ENCODE measurements at places on chromosomes 3 and 15. TPM values are rescaled to one million over a fixed set of nuclear protein-coding genes. Genes with fewer than 3 reads are reported as not detected.

DNA sequence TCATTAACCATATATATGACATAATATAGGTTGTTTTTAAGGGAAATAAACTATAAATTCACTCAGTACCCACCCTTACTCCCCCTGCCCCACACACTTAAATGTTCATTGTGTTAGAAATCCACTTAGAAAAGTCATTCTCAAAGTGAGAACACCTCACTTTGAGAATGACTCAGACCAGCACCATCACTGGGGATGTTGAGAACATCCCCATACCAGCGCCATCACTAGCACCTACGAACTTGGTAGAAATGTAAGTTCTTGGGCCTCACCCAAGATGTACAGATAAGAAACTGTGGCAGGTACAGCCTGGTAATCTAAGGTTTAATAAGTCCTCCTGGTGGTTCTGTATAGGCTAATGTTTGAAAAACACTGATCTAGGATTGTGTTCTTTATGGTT, 362.6 kb downstream of the LPP start:
- H3K27ac ChIP-seq = no peak overlapping the region
- no peaks in the 10 kb centered on the region for H3K27me3 ChIP-seq
- DNase-seq = no peak
- H3K36me3 ChIP-seq = no peaks in the 10 kb centered on the region
- peaks cover 10% of the 10 kb centered on the region for H3K4me1 ChIP-seq

GRCh38 chr3:143068059-143068458, 51.5 kb upstream of the CHST2 start:
- no peak for DNase-seq
- peaks cover 1% of the 10 kb centered on the region for H3K36me3 ChIP-seq
- no peaks in the 10 kb centered on the region for H3K4me1 ChIP-seq
- H3K27ac ChIP-seq = no peak overlapping the region
- H3K27me3 ChIP-seq = no peaks in the 10 kb centered on the region

DNA sequence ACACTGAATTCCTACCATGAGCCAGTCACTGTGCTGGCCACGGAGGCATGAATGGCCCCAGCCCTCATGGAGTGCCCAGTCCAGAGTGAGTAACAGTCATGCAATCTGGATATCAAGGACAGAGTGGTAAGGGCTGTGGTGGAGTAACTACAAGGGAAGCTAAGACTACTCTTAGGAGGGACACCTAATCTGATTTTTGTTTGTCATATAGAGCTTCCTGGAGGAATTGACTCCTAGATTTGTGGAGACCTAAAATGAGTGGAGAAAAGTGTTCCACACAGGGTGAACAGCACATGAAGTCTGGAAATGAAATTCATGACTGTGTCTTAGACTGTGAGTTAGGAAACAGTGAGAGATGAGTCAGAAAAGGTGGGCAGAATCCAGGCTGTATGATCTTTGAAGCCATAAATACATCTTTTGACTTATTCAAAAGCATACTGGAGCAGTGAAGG, 219.9 kb downstream of the NFKBIZ start:
- no peak for DNase-seq
- H3K4me1 ChIP-seq = peaks cover 2% of the 10 kb centered on the region
- no peak overlapping the region for H3K4me3 ChIP-seq
- no peak overlapping the region for H3K27ac ChIP-seq
- H3K36me3 ChIP-seq = no peaks in the 10 kb centered on the region

- no peak for DNase-seq
- no peaks in the 10 kb centered on the region for H3K4me1 ChIP-seq
- H3K27ac ChIP-seq = no peak overlapping the region
- H3K36me3 ChIP-seq = no peaks in the 10 kb centered on the region
- no peak overlapping the region for H3K4me3 ChIP-seq
These were observed 25.0 kb downstream of the DNAH1 start for GRCh38 chr3:52341123-52341522.

GRCh38 chr3:190911382-190911781, 48.9 kb upstream of the GMNC start:
- H3K27me3 ChIP-seq = no peaks in the 10 kb centered on the region
- DNase-seq = no peak
- H3K4me3 ChIP-seq = no peak overlapping the region
- no peaks in the 10 kb centered on the region for H3K4me1 ChIP-seq
- H3K36me3 ChIP-seq = no peaks in the 10 kb centered on the region

GRCh38 chr15:57541805-57542504, 49.7 kb upstream of the MYZAP start:
- peaks cover 1% of the 10 kb centered on the region for H3K4me1 ChIP-seq
- H3K4me3 ChIP-seq = no peak overlapping the region
- no peaks in the 10 kb centered on the region for H3K36me3 ChIP-seq
- H3K27ac ChIP-seq = no peak overlapping the region
- no peaks in the 10 kb centered on the region for H3K27me3 ChIP-seq

DNA sequence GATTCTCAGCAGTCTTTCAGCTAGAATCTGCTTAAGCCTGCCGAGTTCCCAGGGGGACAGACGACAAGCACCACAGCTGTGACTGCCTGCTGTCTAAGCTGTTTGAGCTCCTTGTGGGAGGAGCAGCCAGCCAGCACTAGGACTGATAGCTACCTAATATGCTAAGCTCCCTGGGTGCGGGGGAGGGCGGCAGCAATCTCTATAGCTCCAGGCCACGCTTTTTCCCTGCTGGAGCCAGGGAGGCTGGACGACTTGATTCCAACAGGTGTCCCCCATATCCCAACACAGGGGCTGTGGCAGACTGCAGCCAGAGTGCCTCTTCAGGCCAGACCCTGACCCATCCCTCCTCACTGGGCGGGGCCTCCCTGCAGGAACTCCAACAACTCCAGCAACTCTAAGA, 134.1 kb upstream of the ARPP21 start:
- H3K27me3 ChIP-seq = no peaks in the 10 kb centered on the region
- no peak overlapping the region for H3K4me3 ChIP-seq
- no peaks in the 10 kb centered on the region for H3K36me3 ChIP-seq
- H3K27ac ChIP-seq = no peak overlapping the region
- no peaks in the 10 kb centered on the region for H3K4me1 ChIP-seq
- peak; percentile 21 for DNase-seq

GRCh38 chr3:173553635-173554280, 156.2 kb downstream of the NLGN1 start:
- no peaks in the 10 kb centered on the region for H3K36me3 ChIP-seq
- no peak overlapping the region for H3K27ac ChIP-seq
- H3K4me1 ChIP-seq = no peaks in the 10 kb centered on the region

DNA sequence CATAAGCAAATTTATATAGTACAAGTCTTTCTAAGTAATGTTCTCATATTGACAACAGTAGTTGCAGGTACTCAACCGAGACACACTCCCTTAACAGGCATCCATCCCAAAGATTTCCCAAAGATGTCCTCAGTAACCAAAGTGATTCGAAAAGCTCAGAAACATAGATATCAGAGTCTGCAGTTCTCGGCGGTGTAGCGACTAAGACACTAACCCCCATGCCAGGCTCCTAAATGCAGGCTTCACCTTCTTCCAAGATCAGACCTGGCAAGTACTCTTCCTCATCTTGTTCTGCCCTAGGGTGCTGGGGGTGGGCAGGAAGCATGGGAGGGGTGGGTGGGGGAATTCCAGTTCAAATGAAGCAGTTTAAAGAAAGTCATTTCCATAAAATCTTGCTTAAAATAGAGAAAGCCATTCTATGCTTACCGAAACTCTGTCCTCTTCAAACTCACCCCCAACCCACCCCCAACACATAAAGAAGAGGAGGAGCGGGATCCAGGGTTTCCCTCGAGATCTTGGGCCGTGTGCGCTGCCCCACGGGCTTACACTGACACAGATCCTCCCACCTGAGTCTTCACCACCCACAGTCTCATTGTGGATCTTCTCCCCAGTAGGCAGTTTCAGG, 59.0 kb upstream of the BCL6 start:
- H3K4me1 ChIP-seq = no peaks in the 10 kb centered on the region
- H3K4me3 ChIP-seq = no peak overlapping the region
- H3K27me3 ChIP-seq = no peaks in the 10 kb centered on the region
- no peak overlapping the region for H3K27ac ChIP-seq

DNA sequence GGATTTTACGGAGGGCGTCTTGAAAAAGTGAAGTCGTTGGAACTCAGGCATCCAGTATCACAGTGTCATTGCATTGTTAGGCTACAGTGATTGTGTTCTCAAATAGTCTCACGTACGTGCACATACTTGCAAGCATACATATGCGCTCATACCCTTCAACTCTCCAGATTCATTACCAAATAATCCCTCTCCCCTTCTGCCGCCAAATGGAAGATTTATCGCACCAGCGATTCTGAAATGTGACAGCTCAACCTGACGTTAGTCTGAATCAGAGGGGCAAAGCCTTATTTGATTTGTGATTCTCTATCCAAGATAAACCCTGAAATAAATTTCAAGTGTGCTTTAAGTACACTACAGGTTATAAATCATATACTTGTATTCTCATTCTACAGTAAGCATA, 119.4 kb downstream of the GADL1 start:
- no peak overlapping the region for H3K4me3 ChIP-seq
- no peaks in the 10 kb centered on the region for H3K4me1 ChIP-seq
- H3K36me3 ChIP-seq = no peaks in the 10 kb centered on the region
- H3K27ac ChIP-seq = no peak overlapping the region

DNA sequence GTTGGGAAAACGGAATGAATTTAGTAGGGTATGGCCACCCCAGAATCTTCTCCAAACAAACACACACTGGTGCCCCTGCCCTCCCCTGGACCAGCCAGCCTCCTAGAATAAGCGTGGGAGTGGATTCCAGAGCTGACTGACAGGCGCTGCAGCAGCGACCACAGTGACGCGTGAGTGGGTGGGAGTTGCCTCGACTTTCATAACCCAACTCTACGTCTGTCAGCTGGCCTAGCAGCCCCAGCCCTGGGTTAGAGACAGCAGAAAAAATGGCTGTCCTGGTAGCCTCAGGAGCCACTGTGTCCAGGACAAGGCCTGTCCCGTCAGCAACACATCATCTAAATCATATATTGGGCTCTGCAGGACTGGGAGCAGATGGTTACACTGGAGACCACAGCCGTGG, 10.0 kb downstream of the PLA2G4B start:
- no peak overlapping the region for H3K4me3 ChIP-seq
- H3K27ac ChIP-seq = no peak overlapping the region
- no peaks in the 10 kb centered on the region for H3K27me3 ChIP-seq
- H3K36me3 ChIP-seq = no peaks in the 10 kb centered on the region
- no peak for DNase-seq
- H3K4me1 ChIP-seq = no peaks in the 10 kb centered on the region

RARRES1 gene
- total RNA-seq = 323 TPM

CHDH gene
- total RNA-seq = 3.7 TPM

PRR20G gene
- total RNA-seq = not detected

MAPKAPK3 gene
- total RNA-seq = 24.8 TPM

C3orf70 gene
- 17.2 TPM for total RNA-seq

CEP19 gene
- 1.4 TPM for total RNA-seq

Measured in aorta (tissue), 5 donors.